Breast epithelium (tissue), 4 donors: ENCODE measurements at places on chromosomes 5 and 9. TPM values are rescaled to one million over a fixed set of nuclear protein-coding genes. Genes with fewer than 3 reads are reported as not detected.
A peak's percentile ranks its signal among the peaks of the same experiment; 100 is the strongest.

- no peaks in the 10 kb centered on the region for H3K36me3 ChIP-seq
- peak overlapping the region; percentile 84 for H3K4me3 ChIP-seq
- H3K4me1 ChIP-seq = peaks cover 14% of the 10 kb centered on the region
- peak overlapping the region; percentile 92 for H3K27ac ChIP-seq
Measured at GRCh38 chr9:81686614-81687520, 2.5 kb downstream of the TLE1 start.

DNA sequence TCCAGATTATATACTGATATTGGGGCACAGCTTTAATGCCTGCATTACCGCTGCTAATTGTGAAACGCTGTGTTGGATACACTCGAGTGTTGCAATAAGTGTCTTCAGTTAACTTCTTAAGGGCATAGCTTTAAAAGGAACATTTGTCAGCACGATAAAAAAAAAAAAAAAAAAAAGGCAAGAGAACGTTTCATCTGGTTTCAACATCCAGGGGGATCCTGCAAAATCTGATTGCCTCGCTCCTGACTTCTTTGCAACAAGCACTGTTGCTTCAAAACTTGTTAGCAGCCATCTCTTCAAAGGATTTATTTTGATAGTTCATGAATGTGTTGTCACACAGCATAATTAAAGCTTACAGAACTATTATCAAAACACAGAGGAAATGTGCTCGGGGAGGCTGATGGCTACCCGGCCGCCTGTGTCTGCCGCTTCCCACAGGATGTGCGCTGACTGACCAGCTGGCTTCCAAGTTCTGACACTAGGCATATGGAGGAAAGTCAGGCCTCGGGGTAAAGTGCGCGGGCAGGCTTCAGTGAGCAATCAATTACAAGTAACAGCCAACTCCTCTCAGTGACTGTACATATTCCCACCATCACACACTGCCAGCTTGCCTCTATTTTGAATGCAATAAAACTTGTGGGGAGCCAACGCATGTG is 77.7 kb downstream of the EBF1 start:
- H3K4me3 ChIP-seq = peak overlapping the region; percentile 11
- H3K27me3 ChIP-seq = no peaks in the 10 kb centered on the region
- DNase-seq = no peak
- no peaks in the 10 kb centered on the region for H3K4me1 ChIP-seq

- H3K27ac ChIP-seq = no peak overlapping the region
- H3K4me3 ChIP-seq = no peak overlapping the region
- H3K27me3 ChIP-seq = no peaks in the 10 kb centered on the region
Measured at GRCh38 chr5:125699860-125700259, 723.3 kb upstream of the GRAMD2B start.

DNA sequence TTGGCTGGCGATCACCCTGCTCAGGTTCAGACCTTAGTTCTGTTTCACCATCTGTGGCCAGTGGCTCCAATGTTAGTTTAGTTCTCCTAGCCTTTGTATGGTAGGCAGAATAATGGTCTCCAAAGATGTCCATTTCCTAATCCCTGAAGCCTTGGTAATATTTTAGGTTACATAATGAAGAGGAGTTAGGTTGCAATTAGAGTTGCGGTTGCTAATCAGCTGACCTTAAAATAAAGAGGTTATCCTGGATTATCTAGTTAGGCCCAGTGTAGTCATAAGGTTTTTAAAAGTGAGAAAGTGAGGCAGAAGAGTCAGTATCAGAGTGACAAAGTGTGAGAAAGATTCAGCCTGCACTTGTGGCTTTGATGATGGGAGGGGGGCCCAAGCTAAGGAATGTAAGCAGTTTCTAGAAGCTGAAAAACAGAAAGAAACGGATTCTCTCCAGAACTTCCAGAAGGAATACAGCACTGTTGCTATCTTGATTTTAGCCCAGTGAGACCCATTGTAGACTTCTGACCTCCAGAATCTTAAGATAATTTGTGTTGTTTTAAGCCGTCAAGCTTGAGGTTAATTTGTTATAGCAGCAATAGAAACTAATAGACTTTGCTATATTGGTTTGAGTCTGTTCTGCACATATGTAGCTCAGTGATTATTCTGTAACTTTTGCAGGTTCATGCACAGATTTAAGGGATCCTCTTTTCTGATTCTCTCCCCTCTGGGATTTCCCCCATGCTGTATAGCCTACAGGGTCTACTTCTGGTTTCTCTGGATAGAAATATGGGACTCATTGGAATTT is 21.6 kb downstream of the LNPEP start:
- H3K27me3 ChIP-seq = no peaks in the 10 kb centered on the region
- no peak for DNase-seq
- no peak overlapping the region for H3K4me3 ChIP-seq
- no peak overlapping the region for H3K27ac ChIP-seq

The GPR150 gene
- total RNA-seq = 0.33 TPM

The SLC34A3 gene
- not detected for total RNA-seq

The SURF4 gene
- 164 TPM for total RNA-seq

The NOXA1 gene
- 4.6 TPM for total RNA-seq

The ARHGEF37 gene
- total RNA-seq = 29.2 TPM

The FOXI1 gene
- 1.3 TPM for total RNA-seq

The FBP2 gene
- not detected for total RNA-seq
